Activated CD4-positive, CD25-positive, alpha-beta regulatory T cell treated with anti-CD3 and anti-CD28 coated beads, Interleukin-2, amount 50 U/mL, for 24 hours (primary cell): ENCODE measurements at places on chromosomes 11 and 22.

DNA sequence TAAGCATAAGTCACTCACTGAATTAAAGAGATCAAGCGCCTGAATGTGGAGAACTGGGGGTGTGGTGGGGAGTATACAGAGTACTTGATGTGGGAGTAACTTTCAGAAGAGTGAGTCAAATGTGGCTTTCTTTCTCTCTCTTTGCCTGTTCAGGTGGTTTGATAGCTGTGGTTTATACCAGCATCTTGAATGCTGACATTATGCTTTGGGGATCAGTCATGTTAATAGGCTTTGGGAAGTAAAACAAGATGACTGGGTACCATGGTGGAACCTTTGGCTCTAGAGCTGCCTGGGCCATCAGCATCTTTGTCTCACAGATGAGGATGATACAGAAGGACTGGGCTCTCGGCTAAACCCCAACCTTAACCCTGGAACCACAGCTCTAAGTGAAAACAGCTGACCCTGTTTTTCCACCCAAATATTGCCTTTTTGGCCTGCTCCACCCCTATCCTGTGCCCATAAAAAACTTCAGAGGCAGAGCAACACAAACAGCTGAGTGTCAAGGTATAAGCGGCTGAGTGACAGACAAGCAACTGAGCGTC is 58.2 kb upstream of the GNAZ start:
- peak; percentile 88 for ATAC-seq

DNA sequence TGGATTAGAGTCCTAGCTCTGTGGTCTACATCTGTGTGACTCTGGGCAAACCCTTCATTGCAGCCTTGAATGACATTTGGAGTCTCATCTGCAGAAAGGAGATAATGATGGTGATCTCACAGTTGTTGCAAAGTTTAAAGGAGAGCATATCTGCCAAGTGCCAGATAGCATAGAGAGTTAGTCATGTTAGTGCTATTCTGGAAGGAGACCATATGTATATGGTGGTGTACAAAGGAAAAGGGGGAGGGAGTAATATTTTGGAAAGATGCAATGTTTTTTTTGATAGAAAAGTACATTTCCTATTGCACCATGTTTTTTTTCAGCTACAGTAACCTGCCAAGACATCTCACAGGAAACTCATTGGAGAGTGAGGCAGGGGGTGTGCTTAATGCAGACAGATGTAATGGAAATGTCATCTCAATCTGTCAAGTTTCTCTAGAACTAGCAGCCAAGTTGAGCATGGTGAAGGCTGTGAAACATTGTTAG is 92.1 kb upstream of the NARS2 start:
- ATAC-seq: no peak

- ATAC-seq: no peak
These were observed 38.3 kb downstream of the IRAG1 start for GRCh38 chr11:10655227-10655626.

DNA sequence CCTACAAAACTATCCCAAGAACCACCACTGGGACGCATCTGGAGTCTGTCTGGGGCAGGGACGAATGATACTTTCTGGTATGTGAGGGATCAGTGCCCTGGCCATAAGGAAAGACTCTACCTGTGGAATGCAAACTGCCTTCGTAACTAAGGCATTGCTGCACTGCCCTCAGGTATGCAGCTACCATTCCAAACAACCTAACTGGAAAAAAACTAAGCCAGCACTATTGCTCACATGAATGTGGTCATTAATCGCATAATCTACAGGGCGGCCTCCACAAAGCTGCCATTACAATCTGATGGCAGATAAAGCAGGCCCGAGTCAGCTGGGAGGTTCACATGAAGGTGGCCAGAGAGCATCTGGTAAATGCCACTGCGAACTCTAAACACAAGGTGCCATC is 3.9 kb downstream of the PACSIN2 start:
- no peak for ATAC-seq

DNA sequence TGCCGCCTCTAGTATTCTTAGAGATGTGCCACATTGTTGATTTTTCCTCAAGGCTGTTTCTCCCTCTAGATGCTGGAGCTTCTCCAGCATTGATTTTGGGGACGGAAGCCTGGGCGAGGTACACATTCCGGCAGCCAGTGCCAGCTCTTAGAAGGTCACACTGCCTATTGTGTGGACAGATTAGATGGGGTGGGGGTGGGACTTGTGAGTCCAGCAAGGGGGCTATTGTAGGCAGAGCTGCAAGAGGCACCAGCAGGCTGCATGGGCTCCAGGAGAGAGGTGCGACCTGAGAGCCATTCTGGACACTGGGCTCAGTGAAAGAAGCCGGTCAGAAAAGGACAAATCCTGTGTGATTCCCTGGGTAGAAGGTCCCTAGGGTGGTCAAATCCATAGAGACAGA is 12.4 kb downstream of the C11orf21 start:
- no peak for ATAC-seq

GRCh38 chr22:48476577-48476976 is 1351.1 kb downstream of the BRD1 start:
- no peak for ATAC-seq

DNA sequence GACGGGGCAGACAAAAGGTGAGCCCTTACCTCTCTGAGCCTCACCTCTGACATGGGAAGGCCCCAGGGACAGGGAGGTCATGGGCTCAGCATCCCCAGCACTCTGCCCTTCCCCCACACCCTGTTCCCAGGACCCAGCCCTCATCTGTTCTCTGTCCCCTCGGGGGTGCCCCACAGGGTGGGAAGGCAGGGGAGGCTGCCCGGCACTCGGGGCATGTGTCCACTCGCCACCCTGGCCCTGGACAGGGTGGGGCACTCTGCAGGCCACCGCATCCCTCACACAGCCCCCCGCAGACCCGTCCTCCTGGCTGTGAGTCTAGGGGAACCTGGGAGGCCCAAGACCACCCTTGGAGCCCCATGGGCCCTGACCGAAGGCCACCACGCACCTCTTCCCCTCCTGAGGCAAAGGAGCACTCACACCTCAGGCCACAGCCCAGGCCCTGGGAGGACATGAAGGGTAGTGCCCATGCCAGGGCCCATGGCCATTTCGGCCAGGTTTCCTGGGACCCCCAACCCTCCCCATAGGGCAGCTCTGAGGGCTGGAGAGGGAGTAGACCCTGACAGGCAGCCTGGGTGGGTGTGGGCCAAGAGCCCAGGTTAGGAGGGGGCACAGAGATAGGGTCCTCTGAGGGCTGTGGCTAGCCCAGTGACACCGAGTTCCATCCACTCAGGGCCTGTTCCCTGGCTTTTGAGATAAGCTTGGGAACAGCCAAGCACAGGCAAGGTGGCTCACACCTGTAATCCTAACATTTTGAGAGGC is 193.1 kb downstream of the IGLL1 start:
- no peak for ATAC-seq

- no peak for ATAC-seq
These were observed 1.0 kb downstream of the C11orf96 start for GRCh38 chr11:43943372-43943930.

GRCh38 chr11:118171269-118172062 is 5.0 kb downstream of the SCN2B start:
- peak; percentile 82 for ATAC-seq

DNA sequence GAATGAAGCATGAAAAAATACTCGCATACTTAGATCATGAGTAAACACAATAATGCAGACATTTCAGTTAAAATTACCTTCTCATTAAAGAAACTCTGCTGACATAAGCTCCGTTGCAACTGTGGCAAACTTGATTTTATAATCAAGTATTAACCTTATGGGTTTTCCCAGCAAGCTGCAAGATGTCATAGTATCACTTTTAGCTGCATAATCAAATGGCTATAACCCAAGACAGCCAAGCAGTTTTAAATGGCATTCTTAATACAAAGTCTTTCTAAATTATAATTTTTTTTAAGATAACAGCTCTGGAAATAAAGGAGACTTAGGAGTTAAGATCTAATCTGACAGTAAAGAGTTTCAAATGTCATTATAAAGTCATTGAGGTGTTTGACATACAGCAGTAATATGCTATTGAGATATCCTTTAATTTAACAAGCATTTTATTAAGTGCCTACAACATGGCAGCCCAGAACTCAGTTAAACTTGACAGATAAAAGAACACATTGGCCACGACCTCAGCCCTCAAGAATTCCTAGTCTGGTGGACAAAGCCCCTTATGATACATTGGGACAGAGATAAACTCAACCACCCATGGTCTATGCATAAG is 163.1 kb upstream of the FAT3 start:
- no peak for ATAC-seq

- no peak for ATAC-seq
These were observed 36.8 kb downstream of the CDON start for GRCh38 chr11:126025822-126026221.

- ATAC-seq: no peak
These were observed 2.0 kb upstream of the SBF1 start for GRCh38 chr22:50476868-50477267.

GRCh38 chr22:49561976-49562375 is 265.7 kb downstream of the BRD1 start:
- ATAC-seq: no peak

DNA sequence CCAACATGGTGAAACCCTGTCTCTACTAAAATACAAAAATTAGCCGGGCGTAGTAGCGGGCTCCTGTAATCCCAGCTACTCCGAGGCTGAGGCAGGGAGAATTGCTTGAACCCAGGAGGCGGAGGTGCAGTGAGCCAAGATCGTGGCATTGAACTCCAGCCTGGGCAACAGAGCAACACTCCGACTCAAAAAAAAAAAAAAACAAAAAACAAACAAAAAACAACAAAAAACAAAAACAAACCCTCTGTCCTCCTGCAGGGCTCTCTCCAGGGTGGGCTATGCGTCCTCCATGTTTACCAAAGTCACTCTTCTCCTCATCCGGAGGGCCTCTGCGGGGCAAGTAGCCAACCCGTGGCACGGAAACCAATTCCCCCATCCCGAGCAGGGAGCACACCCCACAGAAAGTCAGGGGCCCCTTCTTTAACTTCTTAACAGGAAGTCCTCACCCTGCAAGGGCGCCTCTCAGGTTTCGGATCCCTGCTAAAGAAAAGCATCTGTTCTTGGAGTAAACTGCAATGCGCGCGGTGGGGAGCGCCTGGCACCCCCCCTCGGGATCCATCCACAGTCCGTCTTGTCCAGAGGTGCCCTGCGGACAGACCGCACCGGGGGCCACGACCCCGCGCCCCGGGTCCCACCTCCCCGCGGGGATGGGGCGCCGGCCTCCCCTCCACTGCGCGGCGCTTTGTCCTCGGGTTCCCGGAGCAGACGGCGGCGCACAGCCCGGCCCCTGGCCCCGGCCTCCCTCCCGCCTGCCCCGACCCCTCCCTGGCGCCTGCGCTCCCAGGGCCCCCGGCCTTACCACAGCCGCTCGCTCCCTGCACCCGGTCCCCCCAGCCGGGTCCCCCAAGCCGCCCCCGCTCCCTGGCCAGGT is 712 bp downstream of the CERK start:
- ATAC-seq: peak; percentile 14

- ATAC-seq: no peak
These were observed 22.9 kb downstream of the PACSIN2 start for GRCh38 chr22:42992092-42992491.

DNA sequence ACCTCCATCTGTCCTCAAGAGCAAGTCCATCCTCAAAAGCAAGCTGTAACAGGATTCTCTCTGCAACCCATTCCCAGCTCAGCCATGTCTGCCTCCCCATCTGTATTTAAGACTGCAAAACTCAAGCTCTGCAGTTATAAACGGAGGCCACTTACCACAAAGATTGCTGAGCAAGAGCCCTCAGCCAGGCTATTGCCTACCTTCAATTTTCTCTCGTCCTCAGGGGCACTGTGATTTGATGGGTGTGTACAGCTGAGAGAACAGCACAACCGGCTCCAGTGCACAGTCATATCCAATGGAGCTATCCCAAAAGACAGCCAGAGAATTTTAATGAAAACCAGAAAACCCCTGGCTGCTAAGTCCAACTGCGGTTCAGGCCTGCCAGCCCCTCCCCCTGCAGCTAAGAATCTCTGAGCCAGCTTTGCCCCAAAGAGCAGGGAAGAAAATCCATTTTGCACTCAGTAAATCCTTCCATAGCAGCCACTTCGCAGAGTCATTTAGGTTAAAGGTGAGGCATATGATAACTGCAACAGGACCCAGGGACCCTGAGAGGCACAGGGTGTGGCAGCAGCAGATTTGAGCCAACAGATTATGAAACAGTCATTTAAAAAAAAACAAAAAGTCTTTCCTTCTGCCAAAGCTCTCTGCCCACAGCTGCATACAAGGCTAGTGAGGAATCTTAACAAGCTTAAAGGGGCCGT is 37.6 kb downstream of the RAB30 start:
- ATAC-seq: no peak

- peak; percentile 96 for ATAC-seq
These were observed 51.4 kb upstream of the ACAT1 start for GRCh38 chr11:108069947-108070346.

GRCh38 chr11:15622231-15622890 is 507.6 kb downstream of the INSC start:
- no peak for ATAC-seq

- no peak for ATAC-seq
These were observed 21.2 kb downstream of the ARL14EP start for GRCh38 chr11:30344085-30344484.

DNA sequence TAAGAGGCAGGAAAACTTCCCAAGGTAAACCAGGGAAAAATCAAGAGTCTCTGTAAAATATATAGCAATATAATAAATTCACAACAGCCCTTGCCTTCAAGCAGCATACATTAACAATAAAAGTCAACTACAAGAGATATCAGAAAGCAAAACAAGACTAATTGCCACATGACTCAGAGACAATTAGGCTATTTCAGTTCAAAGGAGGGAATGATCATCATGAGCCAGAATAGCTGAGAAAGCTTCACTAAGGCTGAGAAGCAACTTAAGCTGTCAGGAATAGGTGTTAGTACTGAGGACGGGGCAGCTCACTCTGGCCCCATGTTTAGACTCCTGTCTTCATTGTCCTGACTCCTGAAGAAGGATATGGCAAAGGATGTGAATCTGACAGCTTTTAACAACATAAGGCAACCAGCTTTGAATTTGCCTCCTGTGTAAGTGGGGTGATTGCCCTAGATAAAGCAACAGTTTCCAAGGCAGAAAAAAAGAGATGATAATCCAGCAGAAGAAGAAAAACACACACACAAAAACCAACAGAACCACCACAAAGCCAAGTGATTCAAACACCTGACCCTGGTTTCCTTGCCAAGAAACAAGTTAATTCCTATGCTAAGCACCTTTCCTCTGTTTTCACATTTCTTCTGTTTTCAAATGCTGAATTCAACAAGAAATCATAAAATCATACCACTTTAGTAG is 60.8 kb downstream of the SIK3 start:
- peak; percentile 28 for ATAC-seq

- ATAC-seq: peak; percentile 21
These were observed at the start of gene BARX2 for GRCh38 chr11:129375751-129376657. TSS of gene BARX2 (plus strand) at chr11:129375848. CDS start at chr11:129376036, 188 bp downstream.

GRCh38 chr11:122327528-122327927 is 211.5 kb upstream of the BLID start:
- no peak for ATAC-seq

- no peak for ATAC-seq
These were observed 66.8 kb downstream of the FEZ1 start for GRCh38 chr11:125429174-125429707.
